ENCODE measurements at places on chromosomes 11 and 22.
A peak's percentile ranks its signal among the peaks of the same experiment; 100 is the strongest.

DNA sequence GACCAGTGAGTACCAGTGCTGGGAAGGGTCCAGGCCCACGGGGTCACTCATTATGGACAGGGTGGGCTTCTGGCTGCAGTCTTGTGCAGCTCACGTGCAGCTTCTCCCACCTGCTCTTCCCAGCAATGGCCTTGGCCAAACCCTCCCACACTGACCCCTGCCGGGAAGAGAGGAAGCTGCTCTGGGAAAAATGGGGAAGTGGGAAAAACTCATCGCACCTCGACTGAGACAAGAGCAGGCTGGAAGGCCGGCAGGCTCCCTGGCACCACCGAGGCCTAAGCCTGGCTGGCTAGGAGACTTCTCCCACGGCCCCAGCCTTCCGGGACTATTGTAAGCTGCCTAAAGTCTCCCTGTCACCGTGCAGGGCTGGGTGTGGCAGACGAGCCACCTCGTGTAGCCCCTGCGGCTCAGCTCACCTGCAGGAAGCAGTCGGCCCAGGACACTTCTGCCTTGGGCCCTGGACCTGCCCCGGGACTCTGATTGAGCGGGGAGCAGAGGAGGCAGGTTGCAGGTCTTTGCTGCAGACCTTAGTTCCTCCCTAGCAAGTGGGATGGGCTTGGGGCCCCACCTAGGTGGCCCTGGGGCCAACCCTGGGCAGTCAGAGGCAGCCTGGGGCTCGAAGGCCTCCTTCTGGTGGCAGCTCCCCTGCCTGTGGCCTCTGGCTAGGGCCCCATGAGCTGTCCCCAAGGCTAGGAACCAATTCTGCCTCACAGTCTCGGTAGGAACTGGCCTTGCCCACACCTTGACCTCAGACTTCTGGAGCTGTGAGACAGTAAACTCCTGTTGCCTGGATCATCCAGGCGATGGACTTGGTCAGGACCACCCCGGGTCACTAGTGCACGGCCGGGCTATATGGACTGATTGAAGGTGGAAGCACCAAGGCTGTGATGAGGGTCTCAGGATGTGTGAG, 23.1 kb downstream of the MRGPRG start:
- no peak for DNase-seq

DNA sequence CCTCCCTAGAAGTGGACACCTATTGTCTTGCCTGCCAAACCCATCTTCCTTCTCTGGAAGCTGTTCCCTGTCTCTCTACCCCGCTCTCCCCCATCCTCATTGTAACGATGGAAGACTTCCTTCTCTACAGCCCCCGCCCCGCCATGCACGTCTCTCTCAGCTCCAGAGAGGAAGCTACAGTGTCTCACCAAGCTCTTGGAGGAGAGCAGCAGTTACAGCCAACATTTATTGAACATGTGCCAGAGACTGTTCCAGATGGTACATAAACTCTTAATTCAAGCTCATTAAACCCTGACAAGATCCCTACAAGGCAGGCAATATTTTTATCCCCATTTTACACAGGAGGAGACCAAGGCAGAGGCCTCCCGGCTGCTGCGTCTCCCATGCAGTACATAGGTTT, 15.1 kb downstream of the MCHR1 start:
- DNase-seq, result no peak

GRCh38 chr22:38449776-38450175, 5.2 kb downstream of the KCNJ4 start:
- no peak for DNase-seq

DNA sequence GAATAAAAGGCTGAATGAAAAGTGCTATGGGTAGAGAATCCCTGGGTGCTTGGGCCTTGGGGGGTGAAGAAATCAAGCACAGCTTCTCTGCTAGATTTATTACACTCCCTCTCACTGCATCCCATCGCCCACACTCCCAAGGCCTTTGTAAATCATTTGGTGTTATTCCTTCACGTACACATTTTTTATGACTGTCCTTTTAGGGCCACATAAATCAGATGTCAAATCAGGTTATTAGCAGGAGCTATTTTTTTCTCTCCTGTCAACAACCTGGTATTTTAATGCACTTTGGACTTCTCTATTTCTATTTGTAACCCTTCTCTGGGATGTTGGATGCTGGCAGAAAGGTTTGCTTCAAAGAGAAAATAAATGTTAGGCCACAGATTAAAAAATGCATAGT, 408.8 kb downstream of the INSC start:
- DNase-seq, result no peak

- no peak for DNase-seq
These were observed 30.3 kb upstream of the GGTLC2 start for GRCh38 chr22:22614065-22614464.

DNA sequence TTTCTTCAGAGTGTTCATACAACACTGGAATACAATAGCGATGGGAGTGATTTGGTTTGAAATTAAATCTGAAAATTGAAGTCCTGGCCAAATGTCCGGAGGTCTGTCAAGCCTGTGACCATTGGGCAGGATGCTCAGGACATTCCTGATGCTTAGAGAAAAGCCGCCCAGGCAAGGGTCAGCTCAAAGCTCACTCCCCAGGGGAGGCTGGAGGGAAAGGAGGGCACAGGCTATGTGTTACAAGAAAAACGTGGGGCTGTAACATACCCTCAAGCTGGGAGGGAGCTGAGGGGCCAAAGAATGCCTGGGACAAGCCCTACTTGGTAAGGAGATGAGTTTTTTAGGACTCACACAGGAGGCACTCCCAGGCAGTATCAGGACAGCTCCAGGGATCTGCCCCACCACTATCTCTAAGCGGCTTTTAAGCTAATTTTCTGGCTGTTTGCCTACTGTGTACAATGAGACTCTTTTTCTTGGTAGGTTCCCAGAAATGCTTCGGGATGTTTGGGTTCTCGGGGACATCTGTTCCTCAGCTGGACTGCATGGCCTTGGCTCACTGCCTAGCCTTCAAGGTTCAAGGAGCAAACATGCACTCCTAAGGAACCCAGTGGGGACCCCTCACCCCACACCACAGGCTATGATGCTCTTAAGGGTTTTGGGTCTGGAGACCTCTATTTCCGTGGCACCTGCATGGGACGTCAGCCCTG, 500.1 kb downstream of the BRD1 start:
- no peak for DNase-seq

DNA sequence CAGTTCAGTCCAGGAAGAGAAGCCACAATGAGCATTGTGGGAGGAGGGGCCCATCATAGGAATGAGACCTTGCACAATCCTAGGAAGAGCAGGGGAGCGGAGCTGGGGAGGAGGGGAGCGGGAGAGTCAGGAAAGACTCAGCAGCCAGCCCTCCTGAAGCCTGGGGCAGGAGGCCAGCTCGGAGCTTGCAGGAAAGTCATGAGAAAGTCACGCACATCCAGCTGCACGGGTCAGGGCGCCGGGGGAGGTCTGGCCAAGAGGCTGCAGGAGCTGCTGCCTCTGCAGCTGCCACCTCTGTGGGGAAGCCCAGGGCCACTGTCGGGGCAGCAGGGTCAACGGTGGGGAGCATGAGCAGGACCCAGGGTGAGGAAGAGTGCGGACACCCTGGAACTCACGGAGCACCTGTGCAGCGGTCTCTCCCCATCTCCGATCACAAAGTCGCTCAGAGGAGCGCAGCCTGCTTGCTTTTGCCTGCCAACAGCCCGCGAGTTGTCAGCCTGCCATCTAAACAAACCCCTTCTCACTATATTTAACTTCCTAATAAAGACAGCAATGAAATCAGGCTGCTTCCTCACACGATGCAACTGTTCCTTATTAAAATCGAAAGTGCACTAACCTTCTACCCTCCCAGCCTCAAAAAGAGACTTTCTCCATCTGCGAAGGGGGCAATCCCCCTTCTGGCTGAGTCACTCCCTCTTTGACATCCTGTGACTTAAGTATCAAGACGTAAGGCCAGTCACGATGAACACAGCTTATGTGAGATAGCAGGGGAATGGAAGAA, 52.9 kb upstream of the RTL6 start:
- peak; percentile 35 for DNase-seq

DNA sequence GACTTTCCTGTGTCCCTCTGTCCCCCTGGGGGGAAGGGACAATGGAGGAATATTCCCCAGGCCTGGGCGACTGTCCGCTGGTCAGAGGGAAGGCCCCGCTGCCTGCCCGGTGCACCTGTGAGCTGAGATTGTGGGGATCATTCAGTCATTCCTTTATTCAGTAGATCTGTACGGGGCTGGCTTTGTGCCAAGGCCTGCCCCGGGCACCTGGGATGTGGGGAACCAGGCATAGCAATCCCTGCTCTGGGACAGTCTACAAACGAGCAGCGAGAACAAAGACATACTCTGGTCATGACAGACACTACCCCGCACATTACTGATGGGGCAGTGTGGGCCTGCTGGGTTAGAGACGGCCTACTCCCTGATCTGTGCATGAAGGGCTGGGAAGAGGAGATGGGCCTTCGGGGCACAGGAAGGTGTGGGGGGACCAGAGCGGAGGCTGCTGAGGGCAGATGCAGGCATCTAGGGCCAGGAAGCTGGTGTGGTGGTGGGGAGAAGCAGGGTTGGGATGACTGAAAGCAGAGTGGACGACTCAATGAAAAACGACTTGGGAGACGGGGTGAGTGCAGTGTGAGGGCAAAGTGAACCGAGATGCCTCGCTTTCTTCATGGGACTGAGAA, 1.8 kb upstream of the MYO7A start:
- no peak for DNase-seq

- DNase-seq, result no peak
These were observed 454.6 kb downstream of the MIAT start for GRCh38 chr22:27111796-27112672.

DNA sequence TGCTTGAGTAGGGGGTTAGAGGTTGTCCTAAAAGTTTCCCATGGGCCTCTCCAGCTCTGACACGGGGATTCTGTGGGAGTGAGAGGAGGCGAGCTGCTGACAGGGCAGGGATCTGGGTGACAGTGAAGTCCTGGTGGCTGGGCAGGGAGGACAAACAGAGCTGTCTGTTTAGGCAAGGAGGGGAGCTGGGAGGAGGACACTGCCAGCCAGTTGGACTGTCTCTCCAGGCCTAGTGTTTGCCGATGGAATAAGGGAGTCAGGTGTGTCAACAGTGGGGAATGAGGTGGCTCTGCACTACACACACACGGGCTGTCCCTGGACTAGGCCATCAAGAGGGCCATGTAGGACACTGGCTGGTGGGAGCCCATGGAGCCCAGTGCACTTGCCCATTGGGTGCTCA, 20.6 kb upstream of the SYT7 start:
- DNase-seq, result no peak

DNA sequence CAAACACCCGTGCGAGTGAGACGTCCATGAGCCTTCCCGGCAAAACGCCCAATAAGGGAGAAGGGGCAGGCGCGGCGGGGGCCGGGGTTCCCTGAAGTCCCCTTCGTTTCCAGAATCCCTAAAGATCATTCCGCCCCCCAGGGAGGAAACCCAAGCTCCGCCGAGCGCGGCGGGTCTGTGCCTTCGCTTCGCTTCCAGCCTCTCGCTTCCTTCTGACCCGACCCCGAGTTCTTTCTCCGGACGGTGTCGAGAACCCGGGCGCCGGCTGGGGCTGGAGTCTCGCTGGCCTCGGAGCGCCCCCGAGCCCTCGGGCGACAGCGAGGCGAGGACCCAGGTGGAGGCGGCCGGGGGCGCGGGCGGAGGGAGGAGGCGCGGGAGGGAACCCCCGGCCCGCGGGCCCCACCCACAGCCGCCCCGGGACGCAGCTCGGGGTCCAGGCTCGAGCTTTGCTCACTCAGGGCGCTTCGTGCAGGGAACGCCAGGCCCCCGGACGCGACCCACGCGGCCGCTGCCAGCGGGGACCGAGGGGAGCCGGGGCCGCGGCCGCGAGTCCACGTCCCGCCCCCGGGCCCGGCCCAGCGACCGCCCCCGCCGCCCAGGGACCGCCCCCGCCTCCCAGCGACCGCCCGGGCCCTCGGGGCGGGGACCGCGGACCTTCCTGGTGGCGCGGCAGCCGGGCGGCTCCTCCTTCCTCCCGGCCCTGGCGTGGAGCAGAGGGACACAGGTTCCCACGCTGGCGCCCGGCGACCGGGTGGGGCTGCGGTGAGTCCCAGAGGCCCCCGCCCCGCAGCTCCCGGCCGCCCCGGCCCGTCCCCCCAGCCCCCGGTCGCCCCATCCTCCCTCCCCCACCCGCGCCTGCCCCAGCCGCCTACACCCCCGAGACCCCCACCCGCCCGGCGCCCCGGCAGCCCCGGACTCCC, at the start of gene PGGHG:
Gene PGGHG, plus strand, starts transcription at position 649 of the 920 bp plus-strand sequence. CDS start 691 bp downstream, outside the sequence.
- DNase-seq, result no peak

DNA sequence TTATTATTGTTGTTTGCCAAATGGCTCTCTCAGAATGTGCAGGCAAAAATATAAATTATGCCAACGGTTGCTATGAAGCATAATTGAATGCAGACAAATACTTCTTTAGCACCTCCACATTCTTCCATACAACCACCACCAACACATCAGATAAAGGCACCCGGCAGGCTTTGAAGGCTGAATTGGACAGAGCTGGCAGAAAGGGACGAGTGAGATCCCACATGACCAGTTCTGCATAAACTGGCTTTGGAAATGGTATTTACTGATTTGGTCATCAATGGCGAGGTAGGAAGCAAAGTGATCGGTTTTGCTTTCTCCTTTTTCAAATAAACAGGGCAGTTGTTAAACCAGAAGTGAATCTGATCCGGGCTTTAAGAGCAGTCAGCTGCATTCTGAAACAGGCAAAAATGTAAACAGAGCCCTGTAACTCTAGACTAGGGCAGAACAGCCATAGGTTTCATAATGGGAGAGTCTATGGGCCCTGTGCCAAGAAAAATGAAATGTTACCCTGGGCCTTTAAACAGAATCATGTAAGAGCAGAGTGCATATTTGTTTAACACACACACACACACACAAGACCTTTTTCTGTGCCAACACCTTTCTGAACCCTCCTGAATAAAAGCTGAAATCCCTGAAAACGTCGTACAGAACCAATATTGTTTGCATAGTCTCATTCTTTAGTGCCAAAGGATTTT, 97.7 kb downstream of the MPPED2 start:
- no peak for DNase-seq

DNA sequence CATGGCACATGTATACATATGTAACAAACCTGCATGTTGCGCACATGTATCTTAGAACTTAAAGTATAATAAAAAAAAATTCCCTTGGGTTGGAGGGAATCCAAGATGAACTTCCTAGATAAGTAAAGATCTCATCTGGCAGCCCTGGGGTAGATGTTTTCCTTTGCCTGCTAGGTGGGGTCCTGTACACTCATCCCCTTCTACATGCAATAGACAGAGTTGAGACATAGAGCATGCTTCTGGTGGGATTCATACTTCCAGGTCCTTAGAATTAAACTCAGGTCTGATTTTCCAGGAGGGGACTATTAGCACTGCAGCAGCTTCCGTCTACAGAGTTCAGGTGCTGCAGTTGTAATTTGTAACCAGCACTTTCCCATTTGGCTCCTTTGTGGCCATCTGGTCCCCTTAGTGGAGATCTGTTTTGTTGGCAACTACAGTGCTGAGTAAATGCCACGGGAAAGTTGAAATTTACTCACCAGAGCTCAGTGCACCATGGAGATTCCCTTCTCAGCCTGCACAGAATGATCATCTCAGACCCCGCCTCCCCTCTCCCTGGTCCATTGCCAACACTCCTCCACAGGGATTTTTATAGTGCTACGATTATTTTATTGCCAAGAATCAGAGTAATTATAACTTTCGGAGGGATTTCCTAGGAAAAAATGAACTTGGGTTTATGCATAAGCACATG, 220.1 kb upstream of the E2F8 start:
- no peak for DNase-seq

- no peak for DNase-seq
These were observed 36.1 kb upstream of the OR8B8 start for GRCh38 chr11:124481365-124482323.

All from Panc1 (cell line).